Stimulated activated CD4-positive, alpha-beta T cell treated with anti-CD3 and anti-CD28 coated beads, Interleukin-1b, Interleukin-23, amount 100 ng/mL, for 1 hour (primary cell): ENCODE measurements at places on chromosomes 12 and 14.

DNA sequence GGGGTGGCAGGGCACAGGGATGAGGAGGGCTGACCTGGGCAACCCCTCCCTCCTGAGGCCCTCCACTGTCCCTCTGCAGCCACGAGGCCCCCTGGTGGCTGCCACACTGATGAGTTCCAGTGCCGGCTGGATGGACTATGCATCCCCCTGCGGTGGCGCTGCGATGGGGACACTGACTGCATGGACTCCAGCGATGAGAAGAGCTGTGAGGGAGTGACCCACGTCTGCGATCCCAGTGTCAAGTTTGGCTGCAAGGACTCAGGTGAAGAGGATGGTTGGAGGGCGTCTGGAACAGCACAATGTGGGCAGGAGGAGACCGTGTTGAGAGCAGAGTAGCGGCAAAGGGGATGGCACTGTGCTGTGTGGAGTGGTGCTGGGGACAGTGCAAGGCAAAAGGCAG is 25.7 kb upstream of the LRP1-AS start:
- no peak for DNase-seq

- no peak for DNase-seq
Observed at GRCh38 chr12:57896115-57896433, 45.3 kb upstream of the ATP23 start.

DNA sequence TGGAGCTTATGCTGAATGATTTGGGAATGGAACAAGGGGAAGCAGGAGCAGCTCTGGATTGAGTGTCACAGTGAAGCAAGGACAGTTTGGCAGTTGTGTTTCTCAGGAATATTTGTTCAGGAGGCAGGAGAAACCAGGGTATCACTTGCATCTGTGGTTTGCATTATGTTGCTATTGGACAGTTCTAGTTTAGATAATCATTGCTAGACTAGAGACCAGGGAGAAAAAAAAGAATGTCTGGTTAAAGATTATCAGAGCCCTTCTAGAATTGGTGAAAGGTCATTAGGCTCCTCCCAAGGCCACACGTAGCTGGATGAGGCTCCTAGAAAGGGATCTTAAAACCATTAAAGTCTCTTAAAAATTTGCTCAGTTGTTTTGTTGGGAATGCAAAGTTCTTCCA is 17.0 kb upstream of the SRSF5 start:
- no peak for DNase-seq

GRCh38 chr12:49932533-49933130 is 17.9 kb upstream of the AQP2 start:
- DNase-seq, result no peak

- no peak for DNase-seq
Observed at GRCh38 chr14:75437201-75438143, 9.7 kb downstream of the JDP2 start.

DNA sequence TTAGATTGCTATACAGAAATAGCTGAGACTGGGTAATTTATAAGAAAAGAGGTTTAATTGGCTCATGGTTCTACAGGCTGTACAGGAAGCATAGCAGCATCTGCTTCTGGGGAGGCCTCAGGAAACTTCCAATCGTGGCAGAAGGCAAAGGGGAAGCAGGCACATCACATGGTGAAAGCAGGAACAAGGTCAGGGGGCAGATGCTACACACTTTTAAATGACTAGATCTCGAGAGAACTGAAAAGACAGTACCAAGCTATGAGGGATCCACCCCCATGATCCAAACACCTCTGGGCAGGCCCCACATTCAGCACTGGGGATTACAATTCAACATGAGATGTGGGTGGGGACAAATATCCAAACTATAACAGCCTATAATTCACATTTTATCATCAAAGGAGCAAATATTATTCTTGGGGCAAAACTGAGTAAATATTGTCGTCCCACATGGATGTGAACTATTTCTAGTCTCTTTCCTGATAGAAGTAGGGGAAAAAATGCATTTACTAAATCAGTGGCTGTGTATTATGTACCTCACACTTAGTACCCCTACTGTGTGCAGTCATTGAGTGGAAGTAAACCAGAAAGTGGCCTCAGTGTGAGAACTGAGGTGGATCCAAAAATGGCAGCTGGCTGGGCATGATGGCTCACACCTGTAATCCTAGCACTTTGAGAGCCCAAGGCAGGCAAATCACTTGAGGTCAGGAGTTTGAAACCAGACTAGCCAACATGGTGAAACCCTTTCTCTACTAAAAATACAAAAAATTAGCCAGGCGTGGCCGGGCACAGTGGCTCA is 25.4 kb upstream of the A2ML1 start:
- DNase-seq, result no peak

- no peak for DNase-seq
Observed at GRCh38 chr14:93033983-93034670, 81.6 kb downstream of the ITPK1 start.

- DNase-seq, result no peak
Observed at GRCh38 chr14:106841701-106842100, 1315.3 kb downstream of the TMEM121 start.

GRCh38 chr14:94176808-94177207 is 2.7 kb downstream of the PPP4R4 start:
- no peak for DNase-seq

DNA sequence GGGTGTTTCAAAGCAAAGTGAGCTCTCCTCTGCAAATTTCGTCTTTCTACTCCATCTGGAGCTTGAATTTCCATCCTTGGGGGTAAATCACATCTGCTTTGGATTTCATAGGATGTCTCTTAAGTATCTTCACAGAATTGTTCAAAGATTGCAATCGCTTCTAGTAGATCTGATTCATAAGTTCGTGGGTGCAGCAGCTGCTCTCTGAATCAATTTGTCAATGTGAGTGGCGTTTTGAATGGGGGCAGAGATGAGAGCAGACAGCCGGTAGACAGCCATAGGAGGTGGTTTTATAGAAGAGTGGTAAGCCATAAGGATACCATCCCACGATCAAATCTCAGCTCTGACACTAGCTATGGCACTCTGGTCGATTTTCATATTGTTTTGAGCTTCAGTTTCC is 146.0 kb upstream of the RPH3A start:
- DNase-seq, result no peak

DNA sequence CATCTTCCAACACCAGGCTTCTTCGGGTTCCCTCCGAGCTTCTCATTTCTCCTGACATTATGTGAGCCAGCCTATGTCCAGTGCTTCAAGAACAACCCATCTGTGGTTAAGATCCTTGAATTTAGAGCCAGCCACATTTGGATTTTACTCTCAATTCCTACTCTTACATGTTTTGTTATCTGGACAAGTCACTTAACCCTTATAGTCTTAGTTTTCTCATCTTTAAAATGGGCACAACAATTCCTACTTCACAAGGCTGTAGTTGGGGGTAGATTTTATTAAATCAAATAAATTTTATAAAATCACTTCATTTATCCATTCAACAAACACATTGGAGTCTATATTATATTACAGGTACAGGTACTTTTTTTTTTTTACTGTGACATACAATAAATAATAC is 105.5 kb upstream of the SLC38A2 start:
- no peak for DNase-seq

DNA sequence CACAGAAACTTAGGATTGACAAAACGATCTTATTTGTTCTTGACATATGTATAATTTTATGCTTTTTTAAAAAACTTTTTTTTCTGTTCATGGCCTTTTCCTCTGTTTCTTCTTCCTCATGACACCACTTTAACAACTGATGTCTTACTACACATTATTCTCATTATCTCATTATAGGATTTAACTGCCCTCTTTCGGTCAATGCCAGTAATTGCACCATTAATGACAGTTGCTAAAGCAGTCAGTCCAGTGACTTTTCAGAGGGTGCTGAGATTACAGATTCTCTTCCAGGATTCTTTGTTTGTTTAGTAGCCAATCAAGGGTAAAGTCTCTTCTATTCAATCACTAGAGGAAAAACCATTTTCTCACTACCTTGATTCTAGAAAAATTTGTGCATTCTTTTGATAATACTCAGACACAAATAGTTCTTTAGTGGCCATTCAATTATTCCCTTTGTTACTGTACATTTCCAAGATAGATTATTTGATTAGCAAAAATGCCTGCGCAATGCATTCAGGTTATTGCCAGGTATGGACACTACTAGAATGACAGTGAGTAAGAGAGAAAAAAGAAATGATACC is 50.1 kb downstream of the KLRG1 start:
- no peak for DNase-seq

DNA sequence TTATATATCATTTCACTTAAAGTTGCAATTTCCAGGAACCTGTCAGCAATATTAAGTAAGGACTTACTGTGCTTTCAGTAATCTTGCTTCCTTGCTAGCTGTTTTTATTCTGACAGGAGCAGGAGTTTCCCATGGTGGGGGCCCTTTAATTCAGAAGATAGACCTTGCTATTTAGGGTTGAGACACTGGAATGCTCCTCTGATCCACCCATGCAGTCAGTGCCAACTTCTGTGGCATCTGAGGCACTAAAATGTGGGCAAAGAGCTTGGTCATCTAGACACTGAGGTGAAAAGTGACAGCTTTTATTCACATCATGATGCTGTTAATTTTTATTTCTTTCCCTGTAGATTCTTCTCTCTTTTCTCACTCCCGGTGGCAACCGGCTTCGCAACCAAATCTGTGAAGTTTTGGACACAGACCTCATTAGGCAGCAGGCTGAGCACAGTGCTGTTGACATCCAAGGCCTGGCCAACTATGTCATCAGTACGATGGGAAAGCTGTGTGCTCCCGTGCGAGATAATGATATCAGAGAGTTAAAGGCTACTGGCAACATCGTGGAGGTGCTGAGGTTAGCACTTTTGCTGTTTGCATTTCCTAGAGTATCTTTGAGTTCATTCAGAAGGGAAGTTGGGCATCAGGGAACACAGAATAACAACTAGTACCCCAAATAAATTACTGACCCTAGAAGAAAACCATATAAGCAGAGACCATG is 18.8 kb downstream of the TCP11L2 start:
- DNase-seq, result no peak

GRCh38 chr12:15963271-15963670 is 52.1 kb downstream of the DERA start:
- no peak for DNase-seq

GRCh38 chr14:105187935-105188524 is 6.9 kb upstream of the NUDT14 start:
- no peak for DNase-seq

GRCh38 chr12:14714437-14714836 is 18.0 kb upstream of the GUCY2C start:
- no peak for DNase-seq
